ENCODE measurements at places on chromosomes 13 and 19. TPM values are rescaled to one million over a fixed set of nuclear protein-coding genes. Genes with fewer than 3 reads are reported as not detected.

NMRK2 gene
- total RNA-seq, result not detected

ZNF471 gene
- total RNA-seq, result not detected

CFAP97D2 gene
- not detected for total RNA-seq

LYPD5 gene
- total RNA-seq, result not detected

NOVA2 gene
- 0.10 TPM for total RNA-seq

MAST1 gene
- total RNA-seq, result 1.9 TPM

PRODH2 gene
- 0.18 TPM for total RNA-seq

IL4I1 gene
- 0.79 TPM for total RNA-seq
